Ureter (tissue), 1 donor: ENCODE measurements at places on chromosomes 3 and 15. TPM values are rescaled to one million over a fixed set of nuclear protein-coding genes. Genes with fewer than 3 reads are reported as not detected.

SOX2 gene
- 0.16 TPM for total RNA-seq

LIPH gene
- total RNA-seq = 16.7 TPM

THBS1 gene
- total RNA-seq = 154 TPM

MST1R gene
- total RNA-seq = 39.2 TPM

LEKR1 gene
- total RNA-seq = 3.5 TPM

CRYBG3 gene
- total RNA-seq = 37.7 TPM

STRIT1 gene
- not detected for total RNA-seq

FBXW12 gene
- 0.23 TPM for total RNA-seq

DNA sequence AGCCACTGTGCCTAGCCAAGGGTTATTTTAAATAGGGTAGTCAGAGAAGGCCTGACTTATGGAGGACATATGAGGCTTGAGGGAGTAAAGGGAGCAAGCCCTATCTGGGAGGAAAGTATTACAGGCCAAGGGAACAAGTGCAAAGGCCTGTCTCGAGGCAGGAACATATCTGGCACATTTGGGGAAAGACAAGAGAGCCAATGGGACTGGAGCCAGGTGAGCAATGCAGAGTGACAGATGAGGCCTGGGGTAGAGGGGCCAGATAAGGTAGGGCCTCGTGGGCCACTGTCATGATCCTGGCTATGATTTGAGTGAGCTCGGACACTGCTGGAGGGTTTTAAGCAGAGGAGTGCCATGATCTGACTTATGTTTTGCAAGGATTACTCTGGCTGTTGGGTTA lies 43.8 kb downstream of the DCP1A start:
- no peak for DNase-seq

- DNase-seq = no peak
Measured at GRCh38 chr15:39721893-39722292, 60.7 kb downstream of the FSIP1 start.

DNA sequence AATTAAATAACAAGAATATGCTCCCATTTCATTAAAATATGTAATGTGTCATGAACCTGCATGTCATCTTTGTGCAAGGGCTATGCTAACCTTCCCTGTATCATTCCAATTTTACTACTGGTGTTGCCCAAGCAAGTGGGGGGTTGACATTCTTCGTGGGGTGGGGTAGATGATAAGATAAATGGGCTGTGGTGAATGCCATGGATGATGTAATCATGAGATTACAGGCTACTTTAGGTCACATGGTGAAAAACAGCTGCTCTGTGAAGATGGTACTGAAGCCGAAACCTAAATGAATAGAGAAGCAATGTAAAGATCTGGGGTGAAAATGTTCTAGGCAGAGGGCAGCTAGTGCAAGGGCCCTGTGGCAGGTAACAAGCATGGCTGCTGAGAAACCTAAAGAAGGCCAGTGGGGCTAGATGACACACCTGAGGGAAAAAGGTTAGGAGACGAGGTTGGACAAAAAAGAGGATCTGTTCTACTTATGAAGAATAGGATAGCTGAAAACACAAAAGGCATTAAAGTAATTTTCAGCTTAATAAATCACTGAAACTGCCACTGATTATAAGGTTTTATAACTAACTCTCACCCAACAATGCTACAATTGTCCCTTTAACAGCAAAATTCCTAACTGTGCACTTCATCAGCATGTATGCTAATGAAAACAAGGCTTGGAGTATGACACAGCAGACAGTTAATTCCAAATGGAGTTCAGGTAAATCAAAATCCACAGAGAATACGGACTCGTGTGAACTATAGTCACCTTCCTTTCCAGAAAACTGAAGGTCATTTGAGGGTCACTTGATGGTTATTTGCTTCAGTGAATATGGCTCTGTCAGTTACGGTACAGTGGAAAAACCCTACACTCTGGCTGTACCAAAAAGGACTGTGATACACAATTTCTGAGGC lies 35.0 kb downstream of the MTMR10 start:
- DNase-seq = no peak

- DNase-seq = no peak
Measured at GRCh38 chr3:162718697-162719096, 1222.1 kb downstream of the OTOL1 start.

DNA sequence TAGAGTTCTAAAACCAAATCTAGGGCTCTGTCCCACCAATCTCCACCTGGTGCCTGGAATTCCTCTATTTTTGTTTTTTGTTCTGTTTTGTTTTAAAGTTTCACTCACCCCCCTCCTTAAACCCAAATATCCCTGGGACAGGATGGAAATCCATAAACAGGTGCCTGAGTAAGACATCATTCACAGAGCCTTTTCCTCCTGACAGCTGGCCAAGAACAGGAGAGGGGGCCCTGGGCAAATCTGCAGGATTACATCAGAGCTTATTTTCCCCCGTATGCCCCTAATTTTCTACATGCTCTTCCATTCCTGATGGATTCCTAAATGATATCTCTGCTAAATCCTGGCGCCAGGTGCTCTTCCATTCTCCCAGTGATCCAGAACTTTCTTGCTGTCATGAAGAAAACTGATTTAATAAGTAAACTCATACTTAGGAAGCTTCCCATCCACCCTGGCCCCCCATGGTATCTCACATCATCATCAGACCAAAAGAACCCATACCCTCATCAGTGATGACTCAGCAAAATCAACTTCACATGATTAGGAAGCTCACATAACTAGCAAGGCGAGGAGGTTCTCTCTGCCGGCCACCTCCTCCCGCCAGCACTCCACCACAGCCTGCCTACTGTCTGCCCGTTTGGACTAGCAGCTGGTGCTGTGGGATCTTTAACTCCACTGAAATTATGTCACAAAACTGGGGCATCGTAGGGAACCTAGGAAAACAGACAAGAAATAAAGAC lies 61.0 kb downstream of the LIPC start:
- no peak for DNase-seq

- no peak for DNase-seq
Measured at GRCh38 chr3:18308096-18308650, 117.0 kb downstream of the SATB1 start.

DNA sequence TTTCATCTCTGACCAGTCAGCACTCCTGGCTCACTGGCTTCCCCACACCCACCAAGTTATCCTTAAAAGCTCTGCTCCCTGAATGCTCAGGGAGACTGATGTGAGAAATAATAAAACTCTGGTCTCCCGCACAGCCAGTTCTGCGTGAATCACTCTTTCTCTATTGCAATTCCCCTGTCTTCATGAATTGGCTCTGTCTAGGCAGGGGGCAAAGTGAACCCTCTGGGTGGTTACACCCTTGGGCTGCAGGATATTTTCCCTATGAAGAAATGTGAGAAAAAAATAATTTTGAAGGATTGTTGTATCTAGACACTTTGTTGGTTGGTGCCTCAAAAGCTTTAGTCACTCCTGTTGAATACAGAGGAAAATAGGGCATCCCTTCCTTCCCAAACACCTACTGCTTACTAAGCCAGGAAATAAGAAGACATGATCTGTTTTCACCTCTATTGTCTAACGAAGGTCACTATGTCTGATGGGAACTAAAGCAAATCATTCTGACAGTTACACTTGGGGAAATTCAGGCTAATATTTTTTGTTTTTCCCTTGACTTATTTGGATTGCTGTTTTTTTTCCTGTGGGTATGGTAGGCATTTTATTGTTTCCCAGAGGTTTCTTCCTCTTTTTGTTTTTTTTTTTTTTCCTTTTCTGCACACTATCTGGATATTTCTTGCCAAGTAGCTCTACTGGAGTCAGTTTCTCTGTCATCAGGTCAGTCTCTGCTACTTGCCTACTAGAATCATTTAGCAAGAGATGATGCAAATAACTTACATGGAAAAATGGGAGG lies 15.3 kb upstream of the TNFSF10 start:
- no peak for DNase-seq

- no peak for DNase-seq
Measured at GRCh38 chr3:177983320-177983719, 552.9 kb upstream of the KCNMB2 start.

- DNase-seq = no peak
Measured at GRCh38 chr3:12423918-12424630, 60.2 kb upstream of the TSEN2 start.

- no peak for DNase-seq
Measured at GRCh38 chr3:103055021-103055520, 620.3 kb downstream of the ZPLD1 start.

- DNase-seq = no peak
Measured at GRCh38 chr3:176798680-176799079, 398.6 kb downstream of the TBL1XR1 start.

- no peak for DNase-seq
Measured at GRCh38 chr3:120286465-120286864, 1.4 kb upstream of the GPR156 start.

- no peak for DNase-seq
Measured at GRCh38 chr3:25125201-25125600, 302.9 kb upstream of the RARB start.

- no peak for DNase-seq
Measured at GRCh38 chr3:117914540-117915100, 1120.0 kb downstream of the IGSF11 start.

DNA sequence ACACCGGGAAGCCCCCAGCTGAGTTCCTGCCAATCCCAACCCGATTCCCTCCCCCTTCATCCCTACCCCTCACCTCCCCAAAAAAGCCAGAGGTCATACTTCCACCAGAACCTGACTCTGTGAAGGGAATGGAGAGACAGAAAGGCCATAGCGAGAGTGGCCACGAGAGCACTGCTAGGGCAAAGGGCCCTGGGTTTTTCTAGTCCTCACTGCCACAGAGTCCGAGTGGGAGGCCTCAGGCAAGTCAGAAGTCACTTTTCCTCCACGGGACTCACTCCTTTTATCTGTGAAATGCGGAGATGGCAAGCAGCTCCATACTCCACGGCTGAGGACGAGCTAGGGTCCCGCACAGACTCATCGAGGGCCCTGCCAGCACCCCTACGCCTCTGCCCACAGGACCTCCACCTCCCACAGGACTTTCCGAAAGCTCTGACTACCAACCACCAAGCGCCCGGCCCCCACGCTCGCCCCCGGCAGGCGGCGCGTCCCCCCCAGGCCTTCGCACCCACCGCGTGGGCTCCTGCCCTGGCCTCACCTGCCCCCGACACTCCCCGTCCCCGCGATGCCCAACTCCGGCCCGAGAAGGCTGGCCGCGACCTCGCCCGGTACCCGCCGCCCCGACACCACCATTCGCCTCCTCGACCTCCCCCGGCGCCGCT lies 792 bp downstream of the ATP13A3 start:
- peak; percentile 50 for DNase-seq

DNA sequence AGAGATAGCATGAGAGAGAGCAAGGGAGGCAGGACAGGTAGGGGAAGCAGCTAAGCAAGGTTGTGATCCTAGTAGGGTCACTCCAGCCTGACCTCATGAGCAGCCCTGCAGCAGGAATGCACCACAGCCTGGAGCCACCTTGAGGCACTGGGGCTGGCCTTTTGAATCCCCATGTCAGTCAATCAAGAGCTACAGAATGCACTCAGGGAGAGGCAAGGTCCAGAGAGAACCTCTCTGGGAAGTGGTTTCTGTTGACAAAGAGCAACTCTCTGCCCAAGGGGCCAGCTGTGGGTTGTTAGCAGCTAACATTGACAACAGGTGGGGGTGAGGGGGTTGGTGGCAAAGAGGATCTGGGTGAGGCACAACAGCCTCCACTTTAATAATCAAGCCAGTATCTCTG lies 54.6 kb downstream of the TRANK1 start:
- no peak for DNase-seq

DNA sequence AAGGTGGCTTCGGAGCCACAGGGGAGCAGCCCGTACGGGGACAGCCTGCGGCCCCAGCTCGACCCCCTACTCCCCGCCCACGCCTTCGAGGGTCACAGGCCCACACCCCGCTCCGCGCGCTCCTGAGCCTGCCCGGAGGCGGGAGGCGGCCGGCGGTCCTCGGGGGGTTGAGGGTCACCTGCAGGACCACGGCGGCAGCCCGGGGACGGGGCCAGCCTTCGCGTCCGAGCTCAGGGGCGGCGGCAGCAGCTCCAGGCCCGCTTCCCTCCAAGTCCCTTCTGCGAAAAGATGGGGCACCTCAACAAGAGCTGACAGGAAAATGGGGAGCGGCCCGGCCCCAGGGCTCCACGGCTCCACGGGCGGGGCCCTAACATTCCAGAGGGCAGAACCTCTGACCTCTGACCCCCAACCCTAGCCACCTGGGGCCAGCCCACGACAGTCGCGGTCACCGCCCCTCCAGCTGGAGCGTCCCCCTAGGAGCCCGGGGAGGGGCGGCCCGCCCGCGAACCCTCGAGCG lies 428 bp downstream of the LYSMD4 start:
- DNase-seq = no peak

DNA sequence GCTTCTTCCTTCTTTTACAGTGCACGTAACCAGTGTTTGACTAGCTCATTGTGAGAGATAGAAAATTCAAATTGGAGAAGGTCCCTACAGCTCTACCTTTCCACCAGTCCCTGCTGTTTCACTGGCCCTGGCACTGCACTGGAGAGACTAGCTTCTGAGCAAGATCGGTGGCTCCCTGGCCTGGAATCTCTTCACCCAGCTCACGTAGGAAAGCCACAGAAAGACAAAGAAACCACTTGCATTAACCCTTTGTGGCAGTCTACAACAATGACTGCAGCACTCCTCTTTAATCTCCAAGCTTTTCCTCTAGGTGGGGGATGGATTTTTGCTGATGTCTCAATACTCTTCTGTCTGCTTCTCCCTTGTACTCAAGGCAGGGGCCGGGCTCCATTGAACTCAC lies 155.9 kb downstream of the PEX5L start:
- no peak for DNase-seq

- peak; percentile 50 for DNase-seq
Measured at GRCh38 chr15:49645941-49646340, 25.1 kb downstream of the DTWD1 start.

DNA sequence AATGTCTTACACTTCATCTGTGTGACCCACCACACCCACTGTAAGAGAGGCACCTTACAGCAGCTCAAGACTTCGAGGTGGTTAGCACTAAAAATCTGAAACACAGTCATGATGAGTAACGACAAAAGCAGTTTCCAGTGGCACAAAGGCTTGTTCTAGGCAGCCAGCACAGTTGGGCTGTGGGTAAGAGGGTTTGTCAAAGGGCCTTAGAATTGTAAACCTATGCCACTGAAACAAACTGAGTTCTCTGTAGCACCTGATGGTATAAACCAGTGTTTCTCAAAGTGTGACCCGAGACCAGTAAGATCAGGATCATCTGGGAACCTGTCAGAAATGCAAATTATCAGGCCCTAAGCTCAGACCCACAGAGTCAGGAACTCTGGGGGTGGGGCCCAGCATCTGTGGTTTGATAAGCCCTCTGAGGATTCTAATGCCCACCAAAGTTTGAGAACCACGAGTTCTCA lies 36.5 kb downstream of the DAPK2 start:
- DNase-seq = no peak
